ENCODE measurements at places on chromosomes 12 and 14. TPM values are rescaled to one million over a fixed set of nuclear protein-coding genes. Genes with fewer than 3 reads are reported as not detected.

DNA sequence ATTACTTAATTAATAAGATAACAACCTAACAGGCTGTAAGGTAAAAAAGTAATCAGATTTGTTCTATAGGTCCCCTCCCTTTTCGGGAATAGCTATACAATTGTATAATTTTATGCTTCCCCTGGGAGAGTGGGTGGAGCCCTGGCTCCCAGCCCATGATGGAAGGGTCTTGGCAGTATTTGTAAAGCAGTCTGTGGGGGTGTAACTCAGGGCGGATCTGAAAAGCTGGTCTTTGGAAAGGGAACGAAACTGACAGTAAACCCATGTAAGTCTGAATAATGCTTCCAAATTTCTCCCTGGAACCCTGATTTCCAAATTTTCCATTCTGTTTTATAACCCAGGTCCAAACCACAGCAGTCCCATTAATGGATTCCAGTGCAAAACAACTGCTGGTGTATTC is 110.4 kb downstream of the DAD1 start:
- peak; percentile 59 for DNase-seq

DNA sequence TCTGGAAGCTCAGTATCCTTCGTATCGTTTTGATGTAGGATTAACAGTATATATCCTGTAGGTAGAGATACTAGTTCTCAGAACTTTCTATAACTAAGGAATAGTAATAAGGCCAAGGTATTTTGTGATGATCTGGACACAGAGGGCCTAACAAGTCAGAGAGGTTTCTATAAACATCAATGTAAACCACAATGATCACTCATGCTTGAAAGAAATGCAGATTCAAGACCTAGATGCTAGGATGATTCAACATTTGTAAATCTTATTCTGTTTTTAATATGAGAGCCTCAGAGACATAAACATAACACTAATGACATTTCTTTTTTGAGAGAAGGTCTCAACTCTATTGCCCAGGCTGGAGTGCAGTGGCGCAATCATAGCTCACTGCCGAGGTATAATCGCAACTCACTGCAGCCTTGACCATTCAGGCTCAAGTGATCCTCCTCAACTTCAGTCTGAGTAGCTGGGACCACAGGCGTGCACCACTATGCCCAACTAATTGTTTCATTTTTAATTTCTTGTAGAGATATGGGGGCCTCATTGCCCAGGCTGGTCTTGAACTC is 16.2 kb downstream of the SUPT16H start:
- no peak for DNase-seq

GRCh38 chr12:123696207-123696606 is 15.9 kb upstream of the ATP6V0A2 start:
- DNase-seq, result no peak

DNA sequence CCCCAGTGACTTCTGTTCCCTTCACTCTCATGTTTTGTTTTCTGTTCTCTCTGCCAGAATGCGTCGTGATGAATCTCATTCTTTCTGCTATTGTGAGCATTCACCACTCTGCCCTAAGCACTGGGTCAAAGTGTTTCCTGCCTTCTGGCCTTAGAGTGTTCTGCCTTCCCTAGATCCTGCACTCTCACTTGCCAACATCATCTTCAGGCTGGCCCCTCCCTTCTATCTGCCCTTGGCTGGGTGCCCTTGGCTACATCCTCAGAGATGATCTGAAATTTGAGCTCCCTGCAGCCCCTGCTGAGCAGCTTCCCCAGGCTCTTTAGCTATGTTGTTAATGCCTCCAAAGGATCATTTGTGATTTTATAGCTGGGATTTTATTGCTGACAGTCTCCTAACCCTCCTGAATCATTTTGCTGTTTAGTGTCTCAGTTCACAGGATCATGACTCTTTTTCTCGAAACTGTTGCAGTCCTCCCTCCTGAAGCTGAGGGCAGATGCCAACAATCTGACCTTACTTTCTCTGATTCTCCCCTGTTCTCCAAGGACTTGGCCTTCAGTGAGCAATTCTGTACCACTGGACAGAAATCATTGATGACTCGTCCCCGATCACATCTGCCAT is 4.5 kb downstream of the DHRS2 start:
- peak; percentile 80 for DNase-seq

GRCh38 chr14:32077081-32078022 is at the start of gene ARHGAP5:
TSS of gene ARHGAP5 (plus strand) at chr14:32077304. CDS start at chr14:32090670, 13,366 bp downstream.
- DNase-seq, result peak; percentile 78

TAS2R19 gene
- polyA plus RNA-seq, result not detected
